Melanocyte of skin (primary cell): ENCODE measurements at places on chromosomes 2 and 18. TPM values are rescaled to one million over a fixed set of nuclear protein-coding genes. Genes with fewer than 3 reads are reported as not detected.

Gene AGXT
- total RNA-seq: not detected in 2 replicates

Gene DSG2
- 11.0 and 21.9 TPM in 2 replicates for total RNA-seq

Gene ACOXL
- not detected in 2 replicates for total RNA-seq

Gene TNFRSF11A
- total RNA-seq: 0.34 and 0.73 TPM in 2 replicates

Gene KIF3C
- 20.0 and 30.9 TPM in 2 replicates for total RNA-seq

Gene GNLY
- total RNA-seq: not detected in 2 replicates

Gene FAM237A
- not detected in 2 replicates for total RNA-seq

Gene CHRNG
- not detected in 2 replicates for total RNA-seq

Gene RNASEH1
- 27.9 and 34.9 TPM in 2 replicates for total RNA-seq

Gene ENOSF1
- 64.6 and 67.1 TPM in 2 replicates for total RNA-seq

Gene REG1B
- total RNA-seq: not detected in 2 replicates

Gene HAAO
- total RNA-seq: 0.31 and 0.33 TPM in 2 replicates

Gene ERBB4
- under 0.01 TPM in 1 of 2 replicates, not detected in the other for total RNA-seq

Gene MRPL19
- total RNA-seq: 29.6 and 47.6 TPM in 2 replicates

Gene AQP12A
- total RNA-seq: not detected in 2 replicates

Gene ACVR1C
- 3.1 and 4.0 TPM in 2 replicates for total RNA-seq

Gene NIF3L1
- 41.3 and 48.6 TPM in 2 replicates for total RNA-seq

Gene POTEJ
- total RNA-seq: not detected in 2 replicates

Gene KCNJ3
- total RNA-seq: not detected in 2 replicates

Gene NEU4
- not detected in 2 replicates for total RNA-seq

Gene C2orf78
- total RNA-seq: not detected in 2 replicates

Gene SCN3A
- total RNA-seq: under 0.01 and 0.34 TPM in 2 replicates
